Lung (tissue), 17 donors: ENCODE measurements at places on chromosomes 16 and 17. TPM values are rescaled to one million over a fixed set of nuclear protein-coding genes. Genes with fewer than 3 reads are reported as not detected.
A peak's percentile ranks its signal among the peaks of the same experiment; 100 is the strongest.

DNA sequence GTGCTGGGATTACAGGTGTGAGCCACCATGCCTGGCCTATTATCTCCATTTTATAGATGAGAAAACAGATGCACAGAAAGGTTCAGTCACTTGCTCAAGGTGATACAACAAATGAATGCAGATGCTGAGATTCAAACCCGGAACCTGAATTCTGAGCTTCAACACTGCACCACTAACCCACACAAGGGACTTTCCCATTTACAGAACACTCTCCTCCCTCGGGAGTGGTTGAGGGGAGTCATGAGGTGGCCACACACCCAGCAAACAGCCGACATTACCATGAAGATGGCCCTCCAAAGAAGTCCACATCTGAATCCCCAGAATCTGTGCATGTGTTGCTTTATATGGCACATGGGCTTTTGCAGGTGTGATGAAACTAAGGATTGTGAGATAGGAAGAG lies 9.1 kb downstream of the BCL7C start:
- no peaks in the 10 kb centered on the region for H3K27me3 ChIP-seq
- peaks cover 4% of the 10 kb centered on the region for H3K36me3 ChIP-seq
- no peak overlapping the region for H3K27ac ChIP-seq
- H3K4me3 ChIP-seq: no peak overlapping the region

GRCh38 chr17:69411766-69412165 lies 2.7 kb upstream of the MAP2K6 start:
- no peaks in the 10 kb centered on the region for H3K27me3 ChIP-seq
- DNase-seq: no peak
- H3K36me3 ChIP-seq: no peaks in the 10 kb centered on the region
- no peak overlapping the region for H3K4me3 ChIP-seq

DNA sequence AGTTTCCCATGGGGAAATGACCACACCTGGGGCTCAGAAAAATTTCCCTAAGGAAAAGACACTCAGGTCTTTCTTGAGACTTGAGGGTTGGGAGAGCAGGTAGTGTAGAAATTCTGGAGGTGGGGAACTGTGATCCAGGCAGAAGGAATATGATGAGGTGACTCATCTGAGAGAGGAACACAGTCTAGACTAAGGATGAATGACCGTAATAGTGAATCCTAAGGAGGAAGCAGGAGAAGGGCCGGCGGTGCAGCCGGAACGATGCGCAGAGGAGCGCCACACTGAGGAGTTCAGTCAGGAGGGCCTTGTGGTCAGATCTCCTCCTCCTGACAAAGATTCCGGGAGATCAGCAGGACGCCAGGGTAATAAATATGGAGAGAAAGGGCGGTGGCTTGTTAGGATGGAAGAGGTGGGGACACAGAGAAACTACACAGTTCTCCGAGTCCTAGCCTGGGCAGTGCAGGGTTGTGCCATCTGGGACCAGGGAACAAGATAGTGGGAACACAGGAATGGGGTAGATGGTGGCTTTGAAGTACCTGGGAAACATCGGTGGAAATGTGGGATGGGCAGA lies 135.6 kb downstream of the PARN start:
- peaks cover 3% of the 10 kb centered on the region for H3K4me1 ChIP-seq
- H3K27me3 ChIP-seq: no peaks in the 10 kb centered on the region
- DNase-seq: no peak
- H3K36me3 ChIP-seq: no peaks in the 10 kb centered on the region
- H3K4me3 ChIP-seq: no peak overlapping the region

DNA sequence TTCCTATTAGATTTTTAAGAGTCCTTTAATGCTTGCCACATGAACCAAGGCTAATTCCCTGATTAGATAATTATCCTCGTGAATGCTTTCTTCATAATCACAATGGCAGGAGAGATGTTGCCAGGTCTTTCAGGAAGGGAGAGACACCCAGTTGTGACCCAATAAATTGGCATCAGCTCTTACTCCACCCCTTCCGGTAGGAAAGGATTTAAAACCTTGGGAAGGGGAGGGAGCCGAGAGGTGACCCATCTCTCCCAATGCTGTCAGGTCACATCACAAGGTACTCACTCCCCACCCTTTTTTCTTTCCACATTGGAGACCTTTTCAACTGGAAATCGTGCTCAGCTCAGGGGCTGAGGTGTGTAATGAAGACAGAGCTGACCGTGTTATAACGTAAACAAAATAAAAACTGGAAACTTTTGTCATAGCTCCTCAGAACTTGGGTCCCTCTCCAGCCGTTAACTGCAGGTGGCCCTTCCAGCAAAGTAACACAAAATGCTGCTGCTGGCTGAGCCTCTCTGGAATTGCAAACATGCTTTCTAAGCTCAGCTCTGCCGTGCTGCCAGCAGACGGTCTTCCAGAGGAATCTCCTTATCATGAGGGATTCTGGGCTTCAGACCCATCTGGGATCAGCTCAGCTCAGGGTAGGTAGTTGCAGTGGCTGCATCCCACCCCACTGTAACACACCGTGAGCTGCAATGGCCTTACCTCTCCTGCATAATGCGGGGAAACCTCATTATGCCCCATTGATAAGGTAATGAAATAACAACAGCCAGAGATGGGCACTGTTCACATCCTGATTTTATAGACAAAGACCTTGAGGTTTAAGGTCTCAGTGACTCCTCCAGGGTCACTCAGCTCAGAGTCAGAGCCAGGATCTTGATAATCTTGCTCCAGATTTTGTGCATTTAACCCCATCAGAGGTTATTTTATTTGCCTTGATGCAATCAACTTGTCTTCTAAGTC lies 15.6 kb downstream of the TMEM100 start:
- DNase-seq: no peak
- H3K36me3 ChIP-seq: no peaks in the 10 kb centered on the region
- no peaks in the 10 kb centered on the region for H3K27me3 ChIP-seq
- peak overlapping the region; percentile 18 for H3K27ac ChIP-seq

DNA sequence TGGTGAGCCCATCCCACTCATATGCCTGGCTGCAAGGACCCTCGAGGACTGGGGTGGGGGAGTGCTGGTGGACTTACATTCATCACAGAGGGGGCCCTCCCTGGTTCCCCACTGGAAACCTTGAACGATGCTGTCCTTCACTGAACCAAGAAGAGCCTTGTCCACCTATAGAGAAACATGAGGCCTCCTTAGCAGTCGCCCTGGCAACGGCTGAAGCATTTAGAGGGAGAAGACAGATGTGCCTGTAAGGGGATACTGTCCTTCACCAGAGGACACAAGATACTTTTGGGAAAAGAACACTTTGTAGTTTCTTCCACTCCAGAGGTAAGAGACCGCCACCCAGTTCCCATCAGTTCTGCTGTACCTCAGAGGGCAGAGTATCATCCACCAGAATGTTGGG lies 6.5 kb downstream of the HIGD1B start:
- H3K27ac ChIP-seq: no peak overlapping the region
- no peak overlapping the region for H3K4me3 ChIP-seq
- no peak for DNase-seq
- H3K36me3 ChIP-seq: peaks cover 66% of the 10 kb centered on the region

GRCh38 chr17:75875940-75876189 lies 2.5 kb downstream of the TRIM47 start:
- no peaks in the 10 kb centered on the region for H3K27me3 ChIP-seq
- H3K27ac ChIP-seq: peak overlapping the region; percentile 94
- no peak overlapping the region for H3K4me3 ChIP-seq
- H3K4me1 ChIP-seq: peaks cover 16% of the 10 kb centered on the region
- H3K36me3 ChIP-seq: peaks cover 7% of the 10 kb centered on the region

DNA sequence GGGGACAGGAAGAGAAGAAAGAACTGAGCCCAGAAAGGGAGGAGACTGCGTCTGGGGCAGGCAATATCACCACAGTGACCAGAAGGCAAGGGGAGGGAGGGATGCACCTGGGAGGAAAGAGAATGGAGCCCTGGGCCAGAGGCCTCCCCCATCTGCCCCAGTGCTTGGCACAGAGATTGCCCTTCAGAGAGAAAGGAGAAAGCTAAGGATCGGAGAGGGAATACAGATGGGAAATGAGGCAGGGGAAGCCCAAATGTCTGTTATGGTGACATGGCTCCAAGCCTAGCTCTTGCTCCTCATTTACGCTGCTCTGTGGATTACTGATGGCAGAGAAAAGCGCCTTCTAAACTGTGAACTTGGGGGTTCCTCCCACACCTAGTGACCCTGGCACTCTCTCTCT lies 47.2 kb downstream of the PIPOX start:
- no peaks in the 10 kb centered on the region for H3K4me1 ChIP-seq
- H3K27me3 ChIP-seq: no peaks in the 10 kb centered on the region
- H3K36me3 ChIP-seq: peaks cover 84% of the 10 kb centered on the region
- no peak for DNase-seq
- no peak overlapping the region for H3K27ac ChIP-seq
- no peak overlapping the region for H3K4me3 ChIP-seq

- DNase-seq: peak; percentile 70
- H3K36me3 ChIP-seq: no peaks in the 10 kb centered on the region
- H3K27me3 ChIP-seq: no peaks in the 10 kb centered on the region
- no peak overlapping the region for H3K27ac ChIP-seq
- no peaks in the 10 kb centered on the region for H3K4me1 ChIP-seq
Measured at GRCh38 chr17:32880671-32881453, 3.9 kb upstream of the MYO1D start.

- peak; percentile 39 for DNase-seq
- no peaks in the 10 kb centered on the region for H3K27me3 ChIP-seq
- no peak overlapping the region for H3K4me3 ChIP-seq
- H3K4me1 ChIP-seq: peaks cover 38% of the 10 kb centered on the region
Measured at GRCh38 chr16:4290236-4290830, 17.5 kb upstream of the TFAP4 start.

DNA sequence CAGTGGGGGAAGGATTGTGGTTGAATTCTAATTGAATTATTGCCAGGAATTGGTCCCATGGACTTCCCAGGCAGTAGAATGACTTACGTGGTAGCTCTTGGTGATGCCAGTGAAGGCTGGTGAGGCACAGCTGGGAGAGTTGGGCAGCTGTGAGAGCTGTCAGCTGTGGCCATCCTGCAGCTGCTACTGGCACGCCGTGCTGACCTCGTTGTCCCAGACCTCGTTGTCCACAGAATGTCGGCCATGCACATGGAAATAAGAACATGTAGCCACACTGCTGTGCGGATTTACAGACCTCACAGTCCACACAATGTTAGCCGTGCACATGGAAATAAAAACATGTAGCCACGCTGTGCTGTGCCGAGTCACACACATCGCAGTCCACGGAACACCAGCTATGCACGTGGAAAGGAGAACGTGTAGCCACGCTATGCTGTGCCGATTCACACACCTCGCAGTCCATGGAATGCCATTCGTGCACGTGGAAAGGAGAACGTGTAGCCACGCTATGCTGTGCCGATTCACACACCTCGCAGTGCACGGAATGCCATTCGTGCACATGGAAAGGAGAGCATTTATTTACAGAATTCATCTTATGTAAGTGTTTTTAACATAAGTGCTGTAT lies 59.2 kb downstream of the BANP start:
- H3K36me3 ChIP-seq: peaks cover 19% of the 10 kb centered on the region
- peaks cover 8% of the 10 kb centered on the region for H3K4me1 ChIP-seq
- no peak for DNase-seq
- no peak overlapping the region for H3K27ac ChIP-seq

DNA sequence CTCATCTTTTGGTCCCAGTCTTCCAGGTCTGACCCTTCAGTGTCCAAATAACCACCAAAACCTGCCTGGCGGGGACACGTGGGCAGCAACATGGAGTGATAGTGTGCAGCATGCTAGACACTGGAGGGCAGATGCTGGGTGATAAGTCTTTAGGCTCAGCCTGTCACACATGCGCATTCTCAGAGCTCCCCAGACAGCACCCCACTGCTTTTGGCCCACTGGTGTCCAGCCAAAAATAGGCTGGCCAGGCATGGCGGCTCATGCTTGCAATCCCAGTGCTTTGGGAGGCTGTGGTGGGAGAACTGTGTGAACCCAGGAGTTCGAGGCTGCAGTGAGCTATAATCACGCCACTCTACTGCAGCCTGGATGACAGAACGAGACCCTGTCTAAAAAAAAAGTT lies 12.3 kb downstream of the GINS2 start:
- H3K4me1 ChIP-seq: peaks cover 15% of the 10 kb centered on the region
- H3K4me3 ChIP-seq: no peak overlapping the region
- H3K27ac ChIP-seq: no peak overlapping the region
- no peak for DNase-seq
- H3K27me3 ChIP-seq: no peaks in the 10 kb centered on the region

DNA sequence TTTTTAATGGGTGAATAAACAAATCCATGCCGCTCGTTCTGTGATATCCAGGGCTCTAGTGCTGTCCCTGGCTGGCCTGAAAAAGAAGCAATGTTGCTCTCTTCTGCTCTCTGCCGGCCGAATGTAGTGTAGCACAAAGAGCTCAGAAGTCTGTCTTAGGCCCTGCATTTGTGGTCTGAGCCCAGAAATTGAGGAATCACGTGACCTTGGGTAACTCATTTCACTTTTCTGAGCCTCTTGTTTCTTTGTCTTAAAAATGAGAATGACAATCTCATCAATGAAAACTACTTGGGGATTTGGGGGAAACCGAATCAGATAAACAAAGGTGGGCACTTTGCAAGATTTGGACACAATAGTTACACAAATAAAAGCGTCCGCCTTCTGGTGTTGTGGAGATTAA lies 381.6 kb upstream of the ASIC2 start:
- peaks cover 7% of the 10 kb centered on the region for H3K27me3 ChIP-seq
- no peaks in the 10 kb centered on the region for H3K4me1 ChIP-seq
- no peak overlapping the region for H3K27ac ChIP-seq
- no peak overlapping the region for H3K4me3 ChIP-seq

DNA sequence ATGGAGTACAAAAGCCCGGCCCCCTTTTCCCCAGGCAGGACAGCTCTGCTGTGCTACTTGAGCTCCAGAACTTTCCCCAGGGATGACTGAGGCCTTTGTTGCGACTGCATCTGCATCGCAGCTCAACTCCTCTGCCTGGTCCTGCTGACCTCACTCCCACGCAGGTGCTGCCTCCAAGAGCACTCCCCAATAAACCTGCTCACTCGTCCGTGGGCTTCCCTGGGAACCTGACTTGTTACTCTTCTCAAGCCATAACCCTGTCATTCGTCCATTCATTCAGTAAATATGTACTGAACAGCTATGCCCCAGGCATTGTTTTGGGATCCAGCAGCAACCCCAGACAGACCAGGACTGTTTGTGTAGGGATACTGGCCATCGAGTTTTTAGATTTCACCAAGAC lies 11.6 kb upstream of the RMI2 start:
- H3K4me3 ChIP-seq: no peak overlapping the region
- H3K36me3 ChIP-seq: no peaks in the 10 kb centered on the region
- no peak overlapping the region for H3K27ac ChIP-seq
- no peaks in the 10 kb centered on the region for H3K4me1 ChIP-seq
- H3K27me3 ChIP-seq: no peaks in the 10 kb centered on the region

GRCh38 chr17:40443196-40443987 lies at the start of gene IGFBP4:
Gene IGFBP4, plus strand, starts transcription at chr17:40443450. Its CDS starts 286 bp downstream, at chr17:40443736.
- peak within 1 kb of the TSS; percentile 88 for H3K27ac ChIP-seq
- H3K4me1 ChIP-seq: peaks cover 17% of the 10 kb centered on the region
- peak within 1 kb of the TSS; percentile 77 for H3K4me3 ChIP-seq
- no peaks in the 10 kb centered on the region for H3K36me3 ChIP-seq
- DNase-seq: peak; percentile 85
- no peaks in the 10 kb centered on the region for H3K27me3 ChIP-seq

PTX4 gene
- total RNA-seq: 0.31 TPM

KRTAP3-2 gene
- not detected for total RNA-seq

MYADML2 gene
- not detected for total RNA-seq

GINS3 gene
- total RNA-seq: 5.1 TPM
